ENCODE measurements at places on chromosomes 7 and 10. TPM values are rescaled to one million over a fixed set of nuclear protein-coding genes. Genes with fewer than 3 reads are reported as not detected.

Gene AGK
- 12.7 TPM for total RNA-seq

Gene GJD4
- not detected for total RNA-seq

Gene MMP21
- total RNA-seq: not detected

Gene TRPV5
- not detected for total RNA-seq

Gene JAKMIP3
- total RNA-seq: 0.33 TPM

Gene ARL4A
- total RNA-seq: 4.0 TPM

Gene HOXA9
- total RNA-seq: not detected

Gene GPR15LG
- not detected for total RNA-seq

Gene DOCK1
- total RNA-seq: 34.3 TPM

DNA sequence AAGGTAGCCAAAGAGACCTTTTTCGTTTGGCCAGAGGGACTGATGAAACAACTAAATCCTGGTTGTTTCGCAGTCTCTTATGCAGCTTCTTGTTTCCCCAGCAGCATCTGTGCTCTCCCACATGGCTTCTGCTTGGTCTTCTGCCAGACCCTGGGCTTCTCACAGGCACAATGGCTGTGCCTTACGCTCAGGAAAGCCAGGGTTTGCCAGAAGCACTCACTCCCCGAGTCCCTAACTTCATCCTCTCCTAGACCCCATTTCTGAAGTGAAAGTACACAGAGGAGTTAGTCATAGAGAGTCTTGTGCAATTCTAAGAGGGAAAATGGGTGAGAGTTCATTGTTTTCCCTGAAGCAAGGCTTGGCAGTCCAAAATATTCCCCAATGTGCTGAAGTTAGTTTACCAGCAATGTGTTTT, 121.7 kb downstream of the EVX1 start:
- H3K4me3 ChIP-seq: no peak overlapping the region
- no peaks in the 10 kb centered on the region for H3K36me3 ChIP-seq
- peak; percentile 24 for DNase-seq
- no peaks in the 10 kb centered on the region for H3K27me3 ChIP-seq

- H3K36me3 ChIP-seq: no peaks in the 10 kb centered on the region
- H3K4me1 ChIP-seq: peaks cover 30% of the 10 kb centered on the region
- no peak overlapping the region for H3K27ac ChIP-seq
- H3K27me3 ChIP-seq: peaks cover 4% of the 10 kb centered on the region
- DNase-seq: peak; percentile 34
Measured at GRCh38 chr10:114045136-114046086, 1.7 kb downstream of the ADRB1 start.

DNA sequence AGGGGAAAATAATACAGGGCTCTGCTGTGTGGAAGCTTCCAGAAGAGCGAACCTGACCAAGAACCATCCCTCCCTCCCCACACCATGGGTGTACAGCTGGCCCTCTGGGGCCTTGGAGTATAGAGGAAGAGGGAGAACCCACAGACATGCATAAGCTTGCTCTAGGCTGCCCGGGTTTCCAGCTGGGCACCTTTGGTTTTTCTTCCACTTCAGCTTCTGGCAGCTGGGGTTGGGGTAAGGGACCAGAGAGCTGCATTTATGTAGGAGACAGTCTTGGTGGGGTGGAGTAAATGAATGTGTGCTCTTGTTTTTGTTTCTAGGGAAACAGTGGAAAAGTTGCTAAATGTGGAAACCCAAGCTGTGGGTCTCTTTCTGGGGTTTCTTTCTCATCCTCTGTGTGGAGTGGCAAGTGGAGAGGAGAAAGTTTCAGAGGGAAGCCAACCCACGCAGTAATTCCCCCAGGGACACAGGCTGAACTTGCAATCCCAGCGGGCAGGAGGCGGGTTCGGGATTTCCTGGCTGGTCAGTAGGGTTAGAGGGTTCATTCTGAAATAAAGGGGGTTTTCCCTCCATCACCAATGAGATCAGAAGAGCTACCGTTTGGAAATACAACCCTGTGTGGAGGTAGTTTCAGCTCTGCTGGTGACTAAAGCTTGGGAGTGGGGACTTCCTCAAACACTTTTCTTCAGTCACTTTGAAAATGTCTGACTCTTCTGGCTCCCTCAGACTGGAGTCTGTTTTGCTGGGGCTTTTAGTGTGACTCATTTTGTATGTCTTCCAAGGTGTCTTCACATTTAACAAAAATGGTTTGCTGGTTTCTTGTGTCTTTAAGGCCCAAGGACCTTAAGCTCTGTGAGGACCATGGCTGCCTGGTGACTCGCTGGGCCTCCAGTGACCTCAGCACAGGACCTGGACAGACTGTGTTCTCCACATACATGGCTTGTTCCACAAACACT, 22.2 kb upstream of the SRGN start:
- no peaks in the 10 kb centered on the region for H3K36me3 ChIP-seq
- peak overlapping the region; percentile 60 for H3K27ac ChIP-seq
- DNase-seq: peak; percentile 55
- H3K4me3 ChIP-seq: no peak overlapping the region
- no peaks in the 10 kb centered on the region for H3K27me3 ChIP-seq

DNA sequence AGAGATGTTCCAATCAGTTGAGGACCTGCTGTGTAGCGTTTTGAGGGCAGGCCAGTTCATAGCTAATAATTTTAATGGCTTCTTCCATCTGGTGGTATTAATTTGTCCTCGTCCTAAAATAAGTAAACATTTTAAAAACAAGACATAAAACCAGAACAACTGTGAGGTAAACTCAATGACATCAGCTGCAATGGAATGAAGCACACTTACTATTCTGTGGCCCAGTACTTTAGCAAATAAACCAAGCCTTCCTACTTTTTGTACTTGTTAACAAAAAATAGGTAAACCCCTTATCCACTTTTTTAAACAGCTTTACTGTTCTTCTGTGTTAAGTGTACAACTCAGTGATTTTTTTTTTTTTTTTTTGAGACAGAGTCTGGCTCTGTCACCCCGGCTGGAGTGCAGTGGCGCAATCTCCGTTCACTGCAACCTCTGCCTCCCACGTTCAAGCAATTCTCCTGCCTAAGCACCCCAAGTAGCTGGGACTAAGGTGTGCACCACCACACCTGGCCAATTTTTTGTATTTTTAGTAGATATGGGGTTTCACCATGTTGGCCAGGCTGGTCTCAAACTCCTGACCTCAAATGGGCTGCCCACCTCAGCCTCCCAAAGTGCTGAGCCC, 28.9 kb upstream of the FZD1 start:
- peaks cover 15% of the 10 kb centered on the region for H3K4me1 ChIP-seq
- no peak overlapping the region for H3K4me3 ChIP-seq
- no peak for DNase-seq
- no peaks in the 10 kb centered on the region for H3K27me3 ChIP-seq

DNA sequence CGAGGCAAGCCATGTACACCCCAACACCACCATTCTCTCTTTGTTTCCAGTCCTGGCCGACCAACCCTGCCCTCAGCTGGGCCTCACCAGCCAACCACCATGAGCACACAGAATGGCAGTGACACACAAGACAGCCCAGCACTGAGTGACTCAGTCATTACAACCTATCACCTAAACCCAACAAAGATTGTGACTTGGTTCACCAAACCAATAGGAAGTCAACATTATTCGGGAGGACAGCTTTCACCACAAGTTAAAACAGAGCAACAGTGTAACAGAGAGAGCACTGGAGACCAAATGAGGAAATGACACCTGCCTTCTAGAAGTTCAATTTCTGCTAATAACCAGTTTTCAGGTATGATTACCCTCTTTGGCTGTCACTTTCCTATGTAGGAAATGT, 72.1 kb downstream of the DNMBP start:
- H3K27ac ChIP-seq: no peak overlapping the region
- no peak overlapping the region for H3K4me3 ChIP-seq
- peaks cover 12% of the 10 kb centered on the region for H3K4me1 ChIP-seq
- DNase-seq: no peak

DNA sequence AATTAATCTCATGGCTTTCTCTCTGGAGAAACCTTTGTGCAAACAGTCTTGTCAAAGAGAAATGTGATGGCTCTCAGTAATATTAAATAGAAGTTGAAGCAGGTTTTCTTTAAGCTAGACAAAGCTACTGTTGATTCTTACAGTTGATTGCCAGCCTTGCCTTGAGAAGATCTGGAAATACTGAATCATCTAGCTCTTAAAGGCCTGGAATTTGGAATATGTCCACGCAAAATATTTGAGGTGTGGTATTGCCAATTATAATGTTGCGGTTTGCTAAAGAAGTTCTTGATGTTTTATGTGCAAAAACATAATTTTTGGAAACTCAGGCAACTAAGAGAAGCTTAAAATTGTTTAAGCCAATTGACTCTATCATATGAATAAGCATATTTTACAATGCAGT, 371.9 kb downstream of the PHF14 start:
- H3K27ac ChIP-seq: no peak overlapping the region
- no peak overlapping the region for H3K4me3 ChIP-seq
- H3K4me1 ChIP-seq: peaks cover 6% of the 10 kb centered on the region
- DNase-seq: no peak
- no peaks in the 10 kb centered on the region for H3K36me3 ChIP-seq

GRCh38 chr10:79001082-79001885, 67.5 kb upstream of the ZMIZ1 start:
- no peaks in the 10 kb centered on the region for H3K36me3 ChIP-seq
- no peak for DNase-seq
- peaks cover 11% of the 10 kb centered on the region for H3K4me1 ChIP-seq
- H3K27me3 ChIP-seq: no peaks in the 10 kb centered on the region
- no peak overlapping the region for H3K27ac ChIP-seq

GRCh38 chr10:72038458-72039001, 49.8 kb downstream of the SPOCK2 start:
- peaks cover 36% of the 10 kb centered on the region for H3K4me1 ChIP-seq
- no peak for DNase-seq
- no peak overlapping the region for H3K4me3 ChIP-seq
- H3K27me3 ChIP-seq: no peaks in the 10 kb centered on the region
- H3K27ac ChIP-seq: no peak overlapping the region

DNA sequence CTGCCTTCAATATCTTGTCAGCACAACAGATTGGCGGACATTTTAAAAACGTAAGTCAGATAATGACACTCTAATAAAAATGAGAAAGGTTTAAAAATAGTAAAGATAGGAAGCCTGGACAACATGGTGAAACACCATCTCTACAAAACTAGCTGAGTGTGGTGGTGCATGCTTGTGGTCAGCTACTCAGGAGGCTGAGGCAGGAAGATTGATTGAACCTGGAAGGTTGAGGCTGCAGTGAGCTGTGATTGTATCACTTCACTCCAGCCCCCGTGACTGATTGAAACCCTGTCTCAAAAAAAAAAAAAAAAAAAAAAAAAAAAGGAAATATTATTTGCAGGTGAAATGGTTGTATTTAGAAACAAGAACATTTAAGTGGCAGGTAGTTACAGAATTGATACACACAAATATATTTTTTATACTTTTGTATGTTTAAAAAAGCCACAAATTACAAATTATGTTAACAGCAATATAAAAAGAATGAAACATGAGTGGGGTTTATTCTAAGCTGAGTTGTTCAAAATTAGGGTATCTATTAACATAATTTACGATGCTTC, 141.9 kb downstream of the ADK start:
- no peaks in the 10 kb centered on the region for H3K27me3 ChIP-seq
- no peak overlapping the region for H3K27ac ChIP-seq
- H3K4me1 ChIP-seq: peaks cover 12% of the 10 kb centered on the region
- no peak for DNase-seq

DNA sequence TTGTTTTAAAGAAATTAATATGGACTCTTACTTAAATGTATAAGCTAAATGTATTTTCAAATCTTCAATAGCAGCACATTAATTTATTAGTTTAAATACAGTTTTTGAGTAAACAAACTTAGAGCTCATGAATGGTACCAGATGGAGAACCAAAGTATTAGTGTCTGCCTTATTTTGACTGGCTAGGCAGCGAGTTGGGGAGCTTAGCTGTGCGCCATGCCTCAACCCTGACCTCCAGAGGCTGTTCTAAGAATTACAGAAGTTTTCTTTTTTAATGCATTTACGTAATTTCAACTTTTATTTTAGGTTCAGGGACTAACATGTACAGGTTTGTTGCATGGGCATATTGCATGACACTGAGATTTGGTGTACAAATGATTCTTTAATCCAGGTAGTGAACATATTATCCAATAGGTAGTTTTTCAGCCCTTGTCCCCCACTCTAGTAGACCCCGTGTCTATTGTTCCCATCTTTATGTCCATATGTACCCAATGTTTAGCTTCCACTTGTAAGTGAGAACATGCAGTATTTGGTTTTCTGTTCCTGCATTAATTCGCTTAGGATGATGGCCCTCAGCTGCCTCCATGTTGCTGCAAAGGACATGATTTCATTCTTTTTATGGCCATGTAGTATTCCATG, 166.8 kb downstream of the IQUB start:
- H3K27ac ChIP-seq: no peak overlapping the region
- no peak overlapping the region for H3K4me3 ChIP-seq
- no peaks in the 10 kb centered on the region for H3K4me1 ChIP-seq
- no peaks in the 10 kb centered on the region for H3K27me3 ChIP-seq
- H3K36me3 ChIP-seq: no peaks in the 10 kb centered on the region
- DNase-seq: peak; percentile 41

DNA sequence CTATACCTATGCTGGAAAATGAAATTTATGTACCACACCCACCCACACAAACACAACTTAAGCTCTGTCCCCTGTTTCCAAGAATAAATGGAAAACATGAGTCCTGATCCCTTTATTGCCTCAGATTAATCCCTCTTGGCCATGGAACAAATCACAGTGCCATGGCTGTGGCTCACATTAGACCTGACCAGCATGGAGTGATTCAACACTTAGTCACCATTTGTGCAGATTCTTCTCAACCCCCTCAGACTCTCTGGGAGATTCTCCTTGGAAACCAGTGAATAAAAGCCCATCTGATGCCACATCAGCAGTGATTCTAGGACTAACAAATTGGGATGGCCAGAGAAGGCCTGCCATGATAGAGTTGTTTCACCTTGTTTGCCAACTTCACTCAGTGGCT, 204.4 kb upstream of the TMEM72 start:
- DNase-seq: no peak
- no peaks in the 10 kb centered on the region for H3K27me3 ChIP-seq
- H3K27ac ChIP-seq: no peak overlapping the region

GRCh38 chr7:30912986-30913811, 1.5 kb downstream of the AQP1 start:
- H3K27me3 ChIP-seq: no peaks in the 10 kb centered on the region
- H3K36me3 ChIP-seq: no peaks in the 10 kb centered on the region
- peak overlapping the region; percentile 38 for H3K4me3 ChIP-seq
- peak; percentile 58 for DNase-seq
- H3K4me1 ChIP-seq: peaks cover 92% of the 10 kb centered on the region
- H3K27ac ChIP-seq: peak overlapping the region; percentile 72

- no peak overlapping the region for H3K27ac ChIP-seq
- no peak overlapping the region for H3K4me3 ChIP-seq
- DNase-seq: no peak
- H3K4me1 ChIP-seq: no peaks in the 10 kb centered on the region
Measured at GRCh38 chr10:6327961-6328698, 125.4 kb downstream of the PFKFB3 start.

GRCh38 chr7:112869111-112869774, 79.0 kb upstream of the TMEM168 start:
- H3K27me3 ChIP-seq: no peaks in the 10 kb centered on the region
- no peak overlapping the region for H3K27ac ChIP-seq
- H3K36me3 ChIP-seq: no peaks in the 10 kb centered on the region
- no peak for DNase-seq
- no peak overlapping the region for H3K4me3 ChIP-seq
- H3K4me1 ChIP-seq: no peaks in the 10 kb centered on the region

- H3K27me3 ChIP-seq: no peaks in the 10 kb centered on the region
- H3K36me3 ChIP-seq: no peaks in the 10 kb centered on the region
- no peak for DNase-seq
- H3K27ac ChIP-seq: no peak overlapping the region
- no peaks in the 10 kb centered on the region for H3K4me1 ChIP-seq
Measured at GRCh38 chr7:35336444-35336843, 82.5 kb upstream of the TBX20 start.

- H3K4me1 ChIP-seq: peaks cover 4% of the 10 kb centered on the region
- H3K36me3 ChIP-seq: no peaks in the 10 kb centered on the region
- DNase-seq: peak; percentile 85
Measured at GRCh38 chr10:67763499-67764011, 67.6 kb upstream of the CTNNA3 start.

- no peak overlapping the region for H3K27ac ChIP-seq
- no peak overlapping the region for H3K4me3 ChIP-seq
Measured at GRCh38 chr7:31047313-31048146, 4.6 kb upstream of the ADCYAP1R1 start.
